ENCODE measurements at places on chromosomes 4 and X. TPM values are rescaled to one million over a fixed set of nuclear protein-coding genes. Genes with fewer than 3 reads are reported as not detected.

MAGEA12 gene
- not detected for total RNA-seq

SPATA18 gene
- 2.5 TPM for total RNA-seq

LIMCH1 gene
- 9.8 TPM for total RNA-seq

VEGFD gene
- 0.28 TPM for total RNA-seq

DMD gene
- total RNA-seq, result 32.2 TPM

DNA sequence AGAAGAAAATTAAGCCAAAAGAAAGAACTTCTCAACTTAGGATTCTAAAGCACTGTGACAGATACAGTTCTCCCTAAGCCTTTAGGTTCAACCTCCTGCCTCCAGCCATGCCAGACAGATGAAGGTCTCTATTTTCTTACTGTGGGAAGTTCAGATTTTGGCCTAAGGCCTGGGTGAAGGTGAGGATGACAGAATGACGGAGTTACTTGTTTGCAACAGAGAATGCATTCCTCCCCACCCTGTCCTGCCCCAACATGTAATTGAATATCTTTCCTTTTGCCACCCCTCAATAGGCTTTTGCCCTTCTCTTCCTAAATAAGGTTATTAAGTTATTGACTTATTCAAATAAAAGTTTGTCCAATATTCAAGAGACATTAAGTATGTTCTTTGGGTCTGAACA is 25.6 kb downstream of the SLC16A2 start:
- no peak for DNase-seq

GRCh38 chr4:160175064-160175643 is 1072.3 kb downstream of the RAPGEF2 start:
- DNase-seq, result no peak

DNA sequence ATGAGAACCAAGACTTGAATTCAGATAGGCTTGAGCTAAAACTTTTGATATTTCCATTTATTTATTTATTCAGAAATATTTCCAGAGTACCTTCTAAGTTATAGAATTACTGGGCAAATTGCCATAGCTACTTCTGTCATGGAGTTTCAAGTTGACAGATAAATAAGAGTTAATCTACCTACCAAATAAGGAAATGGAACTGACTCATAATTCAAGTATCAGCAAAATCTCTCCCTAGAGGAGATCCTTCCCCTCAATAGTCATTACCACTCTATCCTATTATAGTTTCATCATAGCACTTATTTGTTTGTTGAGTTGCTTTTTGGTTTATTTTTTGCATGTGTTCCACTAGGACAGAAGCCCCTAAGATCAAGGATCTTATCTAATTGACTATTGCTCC is 48.8 kb upstream of the CCSER1 start:
- no peak for DNase-seq

DNA sequence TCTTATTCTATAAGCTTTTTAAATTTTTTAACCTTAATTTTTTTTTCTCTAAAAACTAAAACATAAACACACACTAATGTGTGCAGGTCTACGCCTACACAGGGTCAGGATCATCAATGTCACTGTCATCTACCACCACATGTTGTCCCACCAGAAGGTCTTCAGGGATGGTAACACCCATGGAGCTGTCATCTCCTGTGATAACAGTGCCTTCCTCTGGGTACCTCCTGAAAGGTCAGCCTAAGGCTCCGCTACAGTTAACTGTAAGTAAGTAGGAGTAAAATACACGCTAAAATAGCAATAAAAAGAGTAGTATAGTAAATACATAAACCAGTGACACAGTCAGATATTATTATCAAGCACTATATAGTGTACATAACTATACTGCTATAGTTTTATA is 45.9 kb upstream of the GPRIN3 start:
- DNase-seq, result no peak

- DNase-seq, result no peak
Observed at GRCh38 chr4:1039493-1040343, 28.3 kb downstream of the FGFRL1 start.

GRCh38 chrX:44506678-44507077 is 36.0 kb downstream of the FUNDC1 start:
- no peak for DNase-seq

DNA sequence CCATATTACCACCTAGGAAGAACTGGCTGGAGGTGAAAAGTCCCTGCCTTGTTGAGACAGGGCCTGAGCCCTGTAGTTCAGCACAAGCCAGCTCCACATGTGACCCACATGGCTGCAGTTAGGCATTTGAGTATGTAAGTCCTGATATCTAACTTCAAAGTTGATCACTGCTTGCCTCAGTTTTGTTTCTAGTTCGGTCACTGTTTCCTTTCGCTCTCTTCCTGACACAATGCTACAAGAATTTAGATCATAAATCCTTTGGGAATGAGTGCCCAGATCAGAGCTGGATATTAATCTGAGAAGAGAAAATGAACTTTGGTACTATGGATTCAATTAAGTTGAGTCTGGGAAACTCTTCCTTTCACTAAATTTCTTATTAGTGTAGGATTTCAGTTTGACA is 48.4 kb downstream of the AKAP4 start:
- DNase-seq, result no peak

DNA sequence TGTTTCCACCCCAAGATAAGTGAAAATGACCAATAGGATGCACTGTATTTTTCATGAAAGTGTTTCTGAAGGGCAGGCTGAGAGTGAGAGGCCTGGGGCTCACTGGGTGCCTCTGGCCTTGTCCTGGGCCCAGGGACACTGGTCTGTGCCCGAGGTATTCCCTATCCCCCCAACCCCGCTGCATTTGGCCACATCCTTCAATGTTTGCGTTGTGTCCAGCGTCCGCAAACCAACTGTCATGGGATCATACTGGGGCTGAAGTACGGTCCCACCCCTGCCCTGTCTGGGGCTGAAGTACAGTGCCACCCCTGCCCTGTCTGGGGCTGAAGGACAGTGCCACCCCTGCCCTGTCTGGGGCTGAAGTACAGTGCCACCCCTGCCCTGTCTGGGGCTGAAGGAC is 22.0 kb upstream of the MSANTD1 start:
- no peak for DNase-seq

DNA sequence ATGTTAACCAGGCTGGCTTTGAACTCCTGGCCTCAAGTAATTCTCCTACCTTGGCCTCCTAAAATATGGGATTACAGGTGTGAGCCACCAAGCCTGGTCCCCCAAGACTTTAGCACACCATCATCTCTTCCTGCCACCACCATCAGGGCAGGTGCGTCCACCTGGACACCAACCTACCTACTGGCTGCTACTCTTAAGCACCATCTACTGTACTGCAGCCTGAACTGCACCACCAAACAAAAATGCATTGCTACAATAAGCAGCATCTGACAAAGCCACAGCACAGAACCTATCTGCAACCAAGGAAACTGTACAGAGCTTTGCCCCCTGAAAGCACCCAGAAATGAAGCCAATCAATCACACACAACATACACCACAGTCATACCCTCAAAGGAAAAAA is 139.7 kb downstream of the EFHC2 start:
- DNase-seq, result no peak

DNA sequence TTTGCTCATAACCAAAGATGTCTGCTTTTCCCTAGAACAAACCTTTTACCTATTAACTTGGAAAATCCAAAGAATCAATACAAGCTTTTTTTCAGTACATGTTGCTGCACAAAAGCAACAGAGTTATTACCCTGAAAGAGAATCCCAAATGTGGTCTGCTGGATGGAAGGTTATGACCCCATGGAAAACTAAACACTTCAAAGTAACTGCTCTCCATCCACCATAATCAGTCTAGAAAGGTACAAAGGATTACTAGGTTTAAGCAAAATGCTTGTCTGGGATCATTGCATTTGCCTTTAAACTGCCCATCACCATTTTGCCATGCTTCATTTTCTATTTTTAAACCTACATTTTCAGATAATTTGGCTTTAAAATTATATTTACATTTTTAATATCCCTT is 11.7 kb downstream of the MMRN1 start:
- no peak for DNase-seq

DNA sequence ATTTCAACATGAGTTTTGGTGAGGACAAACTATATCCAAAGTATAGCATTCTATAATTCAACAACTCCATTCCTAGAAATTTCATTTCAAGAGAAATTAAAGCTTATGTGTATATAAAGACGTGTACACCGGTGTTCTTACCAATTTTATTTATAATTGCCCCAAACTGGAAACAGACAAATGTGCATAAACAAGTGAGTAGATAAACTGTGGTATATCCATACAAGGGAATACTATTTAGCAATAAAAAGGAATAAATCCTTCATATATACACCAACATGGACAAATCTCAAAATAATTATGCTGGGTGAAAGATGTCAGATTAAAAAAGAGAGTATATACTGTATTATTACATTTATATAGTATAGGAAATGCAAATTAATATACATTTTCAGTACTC is 19.9 kb downstream of the HNRNPH2 start:
- no peak for DNase-seq

All from left lobe of liver (tissue), 2 donors.